Ammon's horn (tissue), 1 donor: ENCODE measurements at places on chromosomes 3 and 15.

DNA sequence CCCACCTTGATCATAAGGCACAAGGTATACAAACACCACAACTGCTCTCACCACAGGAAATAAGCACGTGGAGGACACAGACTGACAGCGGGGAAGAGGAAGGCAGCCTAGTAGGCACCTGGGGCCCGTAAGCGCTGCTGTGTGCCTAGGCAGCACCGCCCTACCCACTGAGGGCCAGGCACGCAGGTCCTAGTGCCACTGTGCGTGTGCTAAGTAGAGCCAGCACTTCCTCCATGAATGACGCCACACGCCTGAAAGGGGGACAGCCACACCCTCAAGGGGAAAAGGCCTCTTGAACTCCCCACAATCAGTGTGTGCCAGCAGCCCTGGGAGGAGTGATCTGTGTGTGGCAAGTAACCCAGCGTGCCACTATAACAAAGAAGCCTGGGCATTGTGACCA is 73.0 kb downstream of the ATP1B3 start:
- DNase-seq: no peak

DNA sequence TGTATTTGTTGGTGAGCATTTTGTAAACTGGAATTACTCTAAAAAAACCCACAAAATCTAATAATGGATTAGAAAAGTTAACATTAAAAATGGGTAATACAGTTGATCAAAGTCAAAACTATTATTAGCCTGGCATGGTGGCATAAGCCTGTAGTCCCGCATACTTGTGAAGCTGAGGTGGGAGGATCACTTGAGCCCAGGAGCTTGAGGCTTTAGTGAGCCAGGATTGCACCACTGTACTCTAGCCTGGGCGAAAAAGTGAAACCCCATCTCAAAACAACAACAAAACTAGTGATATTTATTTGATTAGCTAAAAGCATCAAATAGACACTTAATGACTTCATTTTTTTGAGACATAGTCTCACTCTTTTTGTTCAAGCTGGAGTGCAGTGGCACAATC is 3.6 kb downstream of the SNX1 start:
- DNase-seq: no peak

DNA sequence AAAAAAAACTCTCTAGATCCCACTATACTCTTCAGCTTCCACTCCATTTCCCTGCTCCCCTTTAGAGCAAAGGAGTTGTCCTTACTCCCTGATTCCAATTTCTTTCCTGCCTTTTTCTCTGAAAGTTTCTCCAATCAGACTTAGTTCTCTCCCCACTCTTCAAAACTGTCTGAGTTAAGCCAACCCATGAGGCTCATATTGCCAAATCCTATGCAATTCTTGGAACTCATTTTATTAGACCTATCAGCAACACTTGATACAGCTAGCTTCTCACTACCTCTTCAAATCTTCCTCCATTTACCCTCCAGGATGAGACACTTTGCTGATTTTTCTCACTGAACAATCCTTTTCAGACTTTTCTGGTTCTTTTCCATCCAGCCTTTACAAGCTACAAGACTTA is 233.1 kb downstream of the THRB start:
- no peak for DNase-seq

DNA sequence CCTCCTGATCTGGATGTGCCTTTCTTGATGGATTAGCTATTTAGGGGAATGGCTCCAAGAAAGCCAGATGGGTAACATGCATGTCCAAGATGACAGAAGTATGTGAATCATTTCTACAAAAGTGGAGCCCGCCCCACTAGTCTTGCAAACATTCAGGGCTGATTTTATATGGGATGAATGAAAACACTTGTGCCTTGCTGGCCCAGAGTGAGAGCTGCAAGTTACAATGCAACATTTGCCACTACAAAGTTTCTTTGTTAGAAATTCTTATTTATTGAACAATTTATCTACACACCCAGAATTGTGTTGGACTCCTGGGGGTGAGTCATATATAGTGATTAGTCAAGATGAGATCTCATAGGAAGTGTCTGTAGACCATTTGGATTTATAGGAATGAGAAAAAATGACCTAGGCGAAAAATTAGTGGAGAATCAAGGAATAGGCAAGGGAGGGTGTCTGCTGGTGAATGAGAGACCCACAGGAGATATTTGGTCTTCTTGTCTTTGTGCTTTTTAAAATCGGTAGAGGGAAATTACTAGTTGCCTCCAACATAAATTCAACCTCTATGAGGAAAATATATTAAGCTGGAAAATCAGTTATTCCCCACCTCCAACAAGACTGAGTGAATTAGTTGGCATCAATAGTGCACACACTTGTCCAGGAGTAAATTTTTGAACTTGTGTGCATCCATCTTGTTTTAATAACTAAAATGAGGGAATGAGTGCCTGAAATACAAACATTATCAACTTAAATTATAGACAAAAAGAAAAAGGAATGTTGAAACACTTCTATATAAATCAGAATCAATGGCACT is 53.5 kb upstream of the DCBLD2 start:
- DNase-seq: no peak

DNA sequence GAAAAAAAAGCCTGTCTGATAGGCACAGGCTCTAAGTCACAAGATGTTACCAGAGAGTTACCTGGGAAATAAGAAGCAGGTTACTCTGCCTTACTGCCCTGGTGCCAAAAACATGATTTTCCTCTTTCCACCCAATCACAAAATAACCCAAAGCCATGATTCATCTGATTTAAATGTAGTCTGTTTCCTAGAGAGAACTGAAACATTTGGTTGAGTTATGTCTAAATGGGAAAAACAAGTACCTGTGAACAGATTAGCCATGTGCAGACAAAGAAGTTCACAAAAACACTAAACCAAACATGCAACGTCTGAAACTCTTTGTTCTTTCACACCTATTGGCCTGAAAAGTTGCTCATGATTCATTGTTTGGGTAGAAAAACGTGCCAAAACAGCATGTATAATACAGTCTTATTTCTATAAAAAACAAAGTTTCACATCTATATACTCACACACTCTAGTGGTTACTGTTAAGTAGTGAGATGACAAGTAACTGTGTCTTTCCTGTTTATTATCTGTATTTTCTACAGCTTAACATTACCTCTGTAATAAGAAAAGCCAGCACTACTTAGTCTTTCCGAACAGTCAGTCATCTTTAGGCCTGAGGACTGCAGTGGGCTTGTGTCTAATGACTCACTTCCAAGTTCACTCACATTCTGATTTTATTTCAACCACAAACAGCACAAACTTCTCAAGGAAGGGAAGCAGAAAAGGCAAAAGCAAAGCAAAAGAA is 30.2 kb downstream of the FAM174B start:
- DNase-seq: no peak

GRCh38 chr3:156782921-156783320 is 43.2 kb upstream of the LEKR1 start:
- no peak for DNase-seq

DNA sequence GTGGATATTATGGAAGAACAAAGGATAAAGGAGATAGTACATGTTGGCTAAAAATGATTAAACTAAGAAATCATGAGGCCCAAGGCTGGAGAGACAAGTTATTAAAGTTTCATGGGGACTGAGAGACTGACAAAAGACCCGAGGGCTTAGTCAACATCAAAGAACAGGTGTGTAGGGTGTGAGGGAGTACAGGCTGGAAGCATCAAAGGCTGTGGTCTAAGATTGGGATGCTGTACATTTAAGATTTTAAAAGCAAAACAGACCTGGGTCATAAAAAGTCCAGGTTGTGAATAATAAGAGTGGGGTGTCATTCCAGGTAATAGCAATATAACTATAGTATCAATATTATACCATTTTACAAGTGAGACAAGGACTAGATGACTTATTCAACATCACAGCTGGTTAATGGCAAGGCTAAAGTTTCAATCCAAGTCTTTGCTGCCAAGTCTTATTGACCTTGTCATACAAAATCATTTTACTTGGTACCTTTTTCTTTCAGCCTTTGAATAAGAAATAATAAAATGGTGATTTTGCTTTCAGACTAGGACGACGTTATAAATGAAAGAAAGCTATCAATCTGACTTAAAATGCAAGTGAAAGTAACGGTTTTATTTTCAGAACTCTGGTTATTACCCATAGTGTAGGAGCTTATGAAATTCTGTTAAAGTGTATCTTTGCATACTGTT is 211.6 kb downstream of the TNIK start:
- DNase-seq: no peak
